Testis (tissue), 5 donors: ENCODE measurements at places on chromosomes 5 and 9.

DNA sequence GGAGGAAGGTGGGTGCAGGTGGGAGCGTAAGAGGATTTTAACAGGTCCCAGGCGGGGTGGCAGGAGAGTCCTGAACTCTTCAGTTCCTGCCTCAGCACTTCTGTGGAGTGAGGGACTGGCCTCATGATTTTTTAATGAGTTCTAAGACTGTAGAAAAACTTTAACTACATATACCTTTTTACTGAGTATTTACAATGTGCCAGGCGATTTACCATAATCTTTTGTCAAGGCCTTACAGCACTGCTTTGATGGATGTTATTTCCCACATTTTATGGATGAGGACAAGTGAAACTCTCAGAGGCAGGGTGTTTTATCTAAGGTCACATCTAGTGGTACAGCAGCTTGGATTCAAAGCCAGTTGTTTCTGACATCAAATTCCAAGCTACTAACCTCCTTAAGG is 99.5 kb downstream of the PJA2 start:
- H3K36me3 ChIP-seq: no peaks in the 10 kb centered on the region
- H3K27ac ChIP-seq: no peak overlapping the region
- H3K4me3 ChIP-seq: no peak overlapping the region
- DNase-seq: no peak
- no peaks in the 10 kb centered on the region for H3K27me3 ChIP-seq

GRCh38 chr5:77882670-77883257 is 106.6 kb upstream of the TBCA start:
- H3K36me3 ChIP-seq: no peaks in the 10 kb centered on the region
- H3K4me1 ChIP-seq: no peaks in the 10 kb centered on the region
- no peaks in the 10 kb centered on the region for H3K27me3 ChIP-seq
- H3K27ac ChIP-seq: no peak overlapping the region

DNA sequence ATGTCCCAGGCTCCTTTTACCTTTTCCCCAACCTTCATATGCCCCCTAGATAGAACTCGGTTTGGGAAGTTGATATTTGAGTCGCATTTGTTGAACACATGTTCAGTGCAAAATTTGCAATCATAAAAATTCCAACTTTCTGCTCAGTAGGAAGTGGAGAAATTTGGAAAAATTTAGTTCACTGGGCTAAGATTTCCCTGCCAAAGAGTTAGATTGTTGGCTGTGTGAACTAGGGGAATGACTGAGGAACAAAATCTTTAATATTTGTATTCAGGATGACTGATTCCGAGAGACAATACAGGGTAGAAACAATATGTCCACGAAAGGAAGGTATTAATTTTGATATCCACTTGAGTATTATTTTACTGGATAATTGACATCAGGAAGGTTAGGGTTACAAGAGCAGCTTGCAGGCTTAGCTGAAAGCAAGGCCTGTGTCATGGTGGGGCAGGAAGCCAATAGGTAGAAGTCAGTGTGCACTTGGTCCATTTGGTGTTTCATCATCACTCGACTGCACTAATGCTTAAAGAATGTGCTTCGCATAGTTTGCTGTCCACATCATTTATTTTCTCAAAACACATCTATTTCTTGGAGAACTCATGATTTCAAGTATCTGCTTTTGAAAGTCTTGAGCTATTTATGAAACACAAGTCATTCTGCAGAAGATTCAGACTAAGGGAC is 59.4 kb upstream of the GNA14 start:
- H3K4me1 ChIP-seq: no peaks in the 10 kb centered on the region
- H3K36me3 ChIP-seq: no peaks in the 10 kb centered on the region
- no peaks in the 10 kb centered on the region for H3K27me3 ChIP-seq
- no peak overlapping the region for H3K27ac ChIP-seq
- no peak for DNase-seq

DNA sequence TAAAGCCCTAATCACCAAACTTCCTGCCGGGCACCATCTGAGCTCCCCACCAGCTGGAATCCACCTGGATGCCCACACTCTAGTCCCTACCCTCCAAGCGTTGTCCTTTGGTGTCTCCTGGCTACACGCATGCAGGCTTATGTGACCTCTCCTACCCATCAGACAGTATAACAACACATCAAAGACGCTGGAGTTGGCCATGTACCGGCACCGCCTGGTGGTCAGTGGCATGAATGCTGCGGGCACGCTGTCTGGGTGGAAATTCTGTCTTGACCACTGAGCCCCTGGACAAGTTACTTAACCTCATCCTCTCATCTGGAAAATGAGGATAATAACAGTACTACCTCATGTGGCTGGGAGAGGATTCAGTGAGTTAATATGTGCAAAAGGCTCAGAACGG is 23.4 kb upstream of the CORO2A start:
- H3K4me1 ChIP-seq: peaks cover 14% of the 10 kb centered on the region
- no peak overlapping the region for H3K4me3 ChIP-seq
- H3K36me3 ChIP-seq: no peaks in the 10 kb centered on the region
- H3K27ac ChIP-seq: no peak overlapping the region
- peak; percentile 76 for DNase-seq
- no peaks in the 10 kb centered on the region for H3K27me3 ChIP-seq

- H3K27ac ChIP-seq: no peak overlapping the region
- no peaks in the 10 kb centered on the region for H3K27me3 ChIP-seq
- no peak for DNase-seq
- no peak overlapping the region for H3K4me3 ChIP-seq
- no peaks in the 10 kb centered on the region for H3K4me1 ChIP-seq
Measured at GRCh38 chr9:77677957-77678535, 29.9 kb upstream of the GNA14 start.

GRCh38 chr5:98839469-98840383 is 66.3 kb downstream of the RGMB start:
- no peaks in the 10 kb centered on the region for H3K36me3 ChIP-seq
- DNase-seq: peak; percentile 44
- no peaks in the 10 kb centered on the region for H3K27me3 ChIP-seq
- peak overlapping the region; percentile 41 for H3K4me3 ChIP-seq
- no peaks in the 10 kb centered on the region for H3K4me1 ChIP-seq
- H3K27ac ChIP-seq: no peak overlapping the region

- H3K27ac ChIP-seq: no peak overlapping the region
- no peaks in the 10 kb centered on the region for H3K36me3 ChIP-seq
- no peak overlapping the region for H3K4me3 ChIP-seq
- DNase-seq: no peak
- no peaks in the 10 kb centered on the region for H3K4me1 ChIP-seq
Measured at GRCh38 chr9:114799441-114799840, 6.4 kb downstream of the TNFSF15 start.

DNA sequence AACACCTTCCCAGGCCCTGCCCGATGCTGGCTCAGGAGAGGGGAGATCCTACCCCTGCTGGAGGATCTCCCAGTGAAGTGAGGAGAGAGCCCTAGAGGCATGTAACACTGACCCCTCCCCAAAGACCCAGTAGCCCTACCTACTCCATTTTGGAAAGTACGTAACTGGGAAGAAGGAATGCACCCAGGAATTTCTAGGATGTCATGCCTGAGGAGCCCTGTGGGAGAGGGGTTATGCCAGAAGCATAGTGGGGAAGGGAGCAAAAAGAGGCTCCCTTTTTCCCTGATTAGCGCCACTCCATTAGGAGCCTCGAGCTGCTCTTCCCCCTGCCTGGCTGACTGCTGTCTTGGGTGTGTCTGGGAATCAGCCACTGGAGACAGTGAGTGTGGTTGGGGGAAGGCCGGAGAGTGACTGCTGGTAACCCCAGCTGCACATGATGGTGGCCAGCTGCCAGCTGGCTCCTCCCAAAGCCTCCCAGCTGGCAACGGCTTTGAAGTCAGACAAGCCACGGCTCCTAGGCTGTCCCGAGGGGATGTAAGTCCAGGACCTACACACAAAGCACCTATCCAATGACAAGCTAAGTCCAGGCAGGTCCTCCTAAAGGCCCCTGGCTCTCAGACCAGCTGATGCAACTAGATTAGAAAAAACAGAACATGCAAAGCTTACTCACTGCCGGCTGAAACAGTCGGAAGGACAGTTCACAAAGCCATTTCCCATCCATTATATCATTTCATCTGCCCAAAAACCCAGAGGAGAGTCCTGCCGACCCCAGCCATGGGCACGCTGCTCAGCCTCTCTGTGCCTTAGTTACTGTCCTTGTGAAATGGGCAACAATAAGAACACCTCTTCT is 136.5 kb upstream of the ABCA1 start:
- peak overlapping the region; percentile 83 for H3K27ac ChIP-seq
- DNase-seq: peak; percentile 95
- no peak overlapping the region for H3K4me3 ChIP-seq
- H3K36me3 ChIP-seq: no peaks in the 10 kb centered on the region
- H3K27me3 ChIP-seq: no peaks in the 10 kb centered on the region

DNA sequence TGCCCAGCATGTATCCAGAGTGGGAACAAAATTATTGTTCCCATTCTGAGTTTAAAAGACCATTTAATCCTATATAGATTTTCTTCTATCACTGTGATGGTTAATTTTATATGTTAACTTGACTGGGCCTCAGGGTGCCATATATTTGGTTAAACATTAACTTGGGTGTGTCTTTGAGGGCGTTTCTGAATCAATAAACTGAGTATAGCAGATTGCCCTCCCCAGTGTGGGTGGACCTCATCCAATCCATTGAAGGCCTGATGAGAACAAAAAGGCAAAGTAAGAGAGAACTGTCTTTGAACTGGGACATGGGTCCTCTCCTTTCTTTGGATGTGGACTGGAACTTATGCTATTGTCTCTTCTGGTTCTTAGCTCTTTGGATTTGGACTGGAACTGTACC is 17.3 kb downstream of the RIOK2 start:
- no peak for DNase-seq
- H3K4me1 ChIP-seq: no peaks in the 10 kb centered on the region
- no peak overlapping the region for H3K27ac ChIP-seq
- H3K36me3 ChIP-seq: no peaks in the 10 kb centered on the region
- no peaks in the 10 kb centered on the region for H3K27me3 ChIP-seq

- no peak overlapping the region for H3K27ac ChIP-seq
- H3K4me3 ChIP-seq: no peak overlapping the region
- no peaks in the 10 kb centered on the region for H3K36me3 ChIP-seq
- no peak for DNase-seq
Measured at GRCh38 chr5:62483556-62483955, 71.0 kb downstream of the IPO11 start.

DNA sequence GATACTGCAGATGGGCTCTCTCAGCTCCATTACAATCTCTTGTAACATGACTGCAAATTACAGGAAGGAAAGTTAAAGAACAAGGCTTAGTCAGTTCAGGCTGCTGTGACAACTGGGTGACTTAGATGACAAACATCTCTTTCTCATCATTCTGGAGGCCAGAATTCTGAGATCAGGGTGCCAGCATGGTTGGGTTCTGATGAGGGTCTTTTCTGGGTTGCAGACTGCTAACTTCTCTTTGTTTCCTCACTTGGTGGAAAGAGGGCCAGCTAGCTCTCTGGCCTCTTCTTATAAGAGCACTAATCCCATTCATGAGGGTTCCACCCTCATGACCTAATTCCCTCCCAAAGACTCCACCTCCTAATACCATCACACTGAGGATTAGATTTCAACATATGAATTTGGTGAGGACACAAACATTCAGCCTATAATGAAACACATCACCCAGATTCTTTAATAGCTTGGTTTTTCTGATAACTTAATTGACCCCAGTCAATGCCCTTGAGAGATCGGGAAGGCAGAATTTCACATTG is 73.6 kb upstream of the MAMDC2 start:
- no peak overlapping the region for H3K27ac ChIP-seq
- H3K4me3 ChIP-seq: no peak overlapping the region
- H3K27me3 ChIP-seq: no peaks in the 10 kb centered on the region
- DNase-seq: no peak

DNA sequence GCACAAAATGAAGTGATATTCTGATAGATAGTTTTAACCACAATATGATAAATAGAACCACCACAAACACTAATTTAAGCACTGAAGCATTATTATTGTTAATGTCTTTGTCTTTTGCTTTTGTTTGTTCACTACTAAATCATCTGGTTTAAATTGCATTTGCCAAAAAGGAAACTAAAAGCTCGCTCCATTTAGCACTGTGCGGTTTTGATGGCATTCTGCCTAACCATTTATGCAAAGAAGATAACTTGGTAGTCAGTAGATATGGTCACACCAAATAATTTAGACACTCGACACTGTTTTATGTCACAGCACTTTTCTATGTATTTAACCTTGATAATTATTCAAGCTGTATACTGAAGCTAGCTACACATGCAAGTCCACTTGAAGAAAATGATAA is 849.8 kb upstream of the CDH6 start:
- H3K27ac ChIP-seq: no peak overlapping the region
- H3K27me3 ChIP-seq: no peaks in the 10 kb centered on the region
- H3K4me1 ChIP-seq: no peaks in the 10 kb centered on the region
- no peak overlapping the region for H3K4me3 ChIP-seq
- DNase-seq: no peak
- H3K36me3 ChIP-seq: no peaks in the 10 kb centered on the region

- no peaks in the 10 kb centered on the region for H3K4me1 ChIP-seq
- DNase-seq: no peak
- no peaks in the 10 kb centered on the region for H3K27me3 ChIP-seq
- H3K36me3 ChIP-seq: no peaks in the 10 kb centered on the region
- H3K4me3 ChIP-seq: no peak overlapping the region
- no peak overlapping the region for H3K27ac ChIP-seq
Measured at GRCh38 chr5:124849774-124850173, 103.3 kb upstream of the ZNF608 start.

GRCh38 chr5:10788358-10788757 is 27.3 kb upstream of the DAP start:
- H3K27ac ChIP-seq: peak overlapping the region; percentile 7
- H3K4me3 ChIP-seq: no peak overlapping the region
- DNase-seq: no peak

DNA sequence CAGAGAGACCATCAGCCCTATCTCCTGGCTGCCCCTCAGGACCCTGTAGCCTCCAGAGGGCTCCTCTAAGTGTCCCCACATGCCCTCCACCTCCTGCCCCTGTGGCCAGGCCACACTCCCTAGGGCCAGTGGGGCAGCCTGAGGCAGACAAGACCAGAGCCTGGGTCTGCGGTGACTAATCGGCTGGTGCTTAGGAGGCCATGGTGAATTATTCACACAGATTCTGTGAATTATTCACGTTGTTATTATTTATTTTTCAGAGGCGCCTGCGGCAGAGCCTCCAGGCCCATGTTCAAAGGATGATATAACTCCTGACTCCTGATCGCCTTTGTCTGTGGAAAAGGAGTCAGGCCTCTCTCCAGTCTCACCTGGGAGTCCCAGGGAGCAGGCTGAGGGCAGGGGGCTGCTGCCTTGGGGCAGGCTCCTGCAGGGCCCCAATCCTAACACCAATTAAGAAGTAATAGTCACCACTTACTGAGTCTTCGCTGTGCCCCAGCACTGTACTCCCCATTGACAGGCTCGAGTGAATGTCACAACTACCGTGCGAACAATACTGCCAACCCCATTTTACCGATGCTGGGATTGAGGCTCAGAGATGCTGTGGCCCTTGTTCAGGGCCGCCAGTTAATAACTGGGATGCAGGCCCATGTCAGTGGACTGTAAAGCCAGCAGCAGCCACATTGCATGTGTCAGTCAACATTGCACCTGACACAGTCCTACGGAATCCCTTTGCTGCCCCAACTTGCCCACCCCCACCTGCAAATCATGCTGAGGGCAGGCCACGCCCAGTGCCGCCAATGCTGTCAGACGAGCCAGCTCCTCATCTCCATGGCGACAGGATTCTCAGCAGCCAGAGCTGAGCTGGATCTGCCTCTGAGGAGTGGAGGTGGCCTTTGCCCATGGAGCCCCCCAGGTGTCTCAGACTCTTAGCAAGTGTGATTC is 94.9 kb downstream of the PCDH1 start:
- DNase-seq: no peak
- no peak overlapping the region for H3K27ac ChIP-seq
- H3K4me1 ChIP-seq: no peaks in the 10 kb centered on the region
- H3K36me3 ChIP-seq: no peaks in the 10 kb centered on the region
- no peak overlapping the region for H3K4me3 ChIP-seq
- no peaks in the 10 kb centered on the region for H3K27me3 ChIP-seq
